ENCODE measurements at places on chromosomes 13 and 19.

DNA sequence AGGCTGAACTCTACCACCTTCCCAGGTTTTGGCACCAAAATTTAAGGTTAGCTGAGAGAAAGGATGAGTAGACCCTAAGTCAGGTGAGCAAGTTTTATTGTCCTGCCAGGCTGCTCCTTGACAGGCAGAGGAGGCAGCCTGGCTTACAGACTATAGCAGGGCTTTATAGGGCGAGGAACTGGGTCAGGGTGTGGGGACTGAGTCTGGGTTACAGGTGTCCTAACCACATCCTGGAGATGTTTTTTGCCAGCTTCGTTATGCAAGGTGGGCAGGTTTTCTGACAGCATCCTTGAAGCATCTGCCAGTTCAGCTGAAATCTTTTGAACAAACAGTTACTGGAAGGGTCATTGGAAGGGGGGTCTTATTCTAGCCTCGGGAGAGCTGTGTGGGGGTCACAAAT lies 905.7 kb upstream of the SLITRK5 start:
- no peak for DNase-seq

GRCh38 chr13:25980255-25980654 lies 71.6 kb downstream of the SHISA2 start:
- peak; percentile 80 for DNase-seq

- peak; percentile 32 for DNase-seq
These were observed 2.1 kb upstream of the PTBP1 start for GRCh38 chr19:795073-795611.

DNA sequence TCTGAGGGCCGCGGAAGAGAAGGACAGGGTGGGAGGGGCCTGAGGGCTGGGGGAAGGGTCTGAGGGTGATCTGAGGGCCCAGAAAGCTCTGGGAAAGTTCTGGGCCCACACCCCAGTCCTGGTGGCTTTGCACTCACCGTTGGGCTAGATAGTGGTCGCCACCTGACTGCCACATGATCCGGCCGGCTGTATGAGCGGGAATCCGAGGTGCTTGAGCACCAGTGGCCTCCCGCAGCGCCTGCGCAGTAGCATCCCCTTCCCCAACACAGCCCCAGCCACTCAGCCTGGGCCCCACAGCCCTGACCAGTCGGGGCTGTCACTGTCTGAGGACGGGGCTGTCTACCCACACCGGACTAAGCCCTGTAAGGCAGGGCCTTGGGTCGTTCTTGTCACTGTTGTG lies 15.0 kb downstream of the PRODH2 start:
- DNase-seq = peak; percentile 77

DNA sequence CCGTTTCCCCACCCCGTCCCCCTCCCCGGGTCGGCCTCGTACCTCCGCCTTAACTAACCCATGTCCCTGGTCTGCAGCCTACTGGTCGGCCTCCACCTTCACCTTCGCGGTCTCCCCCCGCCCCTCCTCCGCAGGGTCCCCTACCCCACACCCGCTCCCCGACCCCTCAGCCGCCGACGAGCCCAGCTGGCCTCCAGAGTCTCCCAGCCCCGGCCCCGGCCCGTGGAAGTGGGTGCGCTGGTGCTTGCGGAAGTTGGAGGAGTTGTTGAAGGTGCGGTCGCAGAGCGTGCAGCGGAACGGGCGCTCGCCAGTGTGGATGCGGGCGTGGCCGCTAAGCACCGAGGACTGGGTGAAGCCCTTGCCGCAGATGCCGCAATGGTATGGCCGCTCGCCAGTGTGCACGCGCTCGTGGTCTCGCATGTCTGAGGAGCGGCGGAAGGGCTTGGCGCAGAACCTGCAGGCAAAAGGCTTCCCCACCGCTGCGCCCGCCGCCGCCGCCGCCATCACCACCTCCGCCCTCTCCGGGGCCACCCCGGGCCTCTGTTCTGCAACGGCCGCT lies 2.6 kb downstream of the ZNF784 start:
- DNase-seq = no peak

- no peak for DNase-seq
These were observed 39.2 kb upstream of the MIR17HG start for GRCh38 chr13:91308299-91308698.

DNA sequence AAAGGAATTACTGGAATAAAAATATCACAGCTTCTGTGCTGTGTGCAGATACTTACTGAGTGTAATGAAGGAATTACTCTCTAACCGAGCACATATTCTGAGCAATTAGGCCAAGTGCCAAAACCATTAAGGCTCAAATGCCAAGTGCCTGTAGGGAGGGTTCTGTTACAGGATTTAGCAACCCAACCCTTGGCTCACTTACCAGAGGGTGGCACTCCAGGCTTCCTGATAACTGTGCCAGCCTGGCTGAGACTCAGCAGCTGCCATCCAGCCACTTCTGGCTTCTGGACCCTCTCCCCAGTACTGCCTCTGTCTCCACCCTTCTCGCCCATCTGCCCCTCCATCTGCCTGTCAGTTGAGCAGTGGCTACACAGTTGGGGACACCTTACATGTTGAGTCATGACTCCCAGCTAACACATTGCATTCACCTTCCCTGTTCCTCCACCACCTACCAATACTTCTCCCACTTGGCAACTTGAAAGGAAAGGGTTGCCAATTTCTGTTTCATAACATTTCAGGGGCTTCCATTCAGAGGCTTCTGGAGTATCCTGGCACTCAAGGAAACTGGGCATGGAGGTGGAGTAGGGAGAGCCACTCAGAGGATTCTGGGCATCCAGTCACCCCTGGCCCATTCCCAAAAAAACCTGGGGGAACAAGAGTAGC lies 110.5 kb downstream of the COG6 start:
- DNase-seq = peak; percentile 53

DNA sequence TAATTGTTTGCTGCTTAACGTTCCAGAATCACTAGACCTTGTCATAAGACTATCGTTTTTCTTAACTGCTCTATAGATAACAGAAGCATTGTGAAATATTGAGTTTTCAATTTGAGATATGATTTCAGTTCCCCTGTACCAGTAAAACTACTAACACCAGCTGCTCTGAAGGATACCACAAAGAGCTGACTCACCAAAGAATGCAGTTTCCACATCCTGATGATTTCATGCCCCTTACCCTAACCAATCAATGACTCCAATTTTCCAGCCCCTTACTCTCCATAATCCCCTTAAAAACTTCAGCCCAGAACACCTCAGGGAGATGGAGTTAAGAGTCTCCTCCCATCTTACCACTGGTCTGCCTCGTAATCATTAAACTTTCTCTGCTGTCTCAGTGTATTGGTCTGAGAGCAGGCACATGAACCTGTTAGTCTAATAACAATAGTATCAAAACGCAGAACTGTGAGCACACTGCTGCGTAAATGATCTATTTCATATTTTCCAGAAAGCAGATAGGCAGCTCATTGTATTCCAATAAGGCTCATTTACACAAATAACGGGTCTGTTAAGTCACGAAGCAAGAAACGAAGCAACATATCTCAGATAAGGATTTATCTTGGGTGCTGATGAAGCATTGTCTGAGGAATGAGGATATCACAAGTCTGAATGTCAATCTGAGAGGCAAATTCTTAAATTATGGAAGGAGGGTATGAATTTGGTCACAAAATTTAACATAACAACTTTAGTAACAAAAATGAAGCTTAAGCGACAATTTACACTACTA lies 14.1 kb upstream of the CCNA1 start:
- no peak for DNase-seq

GRCh38 chr13:60028021-60028420 lies 135.7 kb downstream of the DIAPH3 start:
- no peak for DNase-seq

DNA sequence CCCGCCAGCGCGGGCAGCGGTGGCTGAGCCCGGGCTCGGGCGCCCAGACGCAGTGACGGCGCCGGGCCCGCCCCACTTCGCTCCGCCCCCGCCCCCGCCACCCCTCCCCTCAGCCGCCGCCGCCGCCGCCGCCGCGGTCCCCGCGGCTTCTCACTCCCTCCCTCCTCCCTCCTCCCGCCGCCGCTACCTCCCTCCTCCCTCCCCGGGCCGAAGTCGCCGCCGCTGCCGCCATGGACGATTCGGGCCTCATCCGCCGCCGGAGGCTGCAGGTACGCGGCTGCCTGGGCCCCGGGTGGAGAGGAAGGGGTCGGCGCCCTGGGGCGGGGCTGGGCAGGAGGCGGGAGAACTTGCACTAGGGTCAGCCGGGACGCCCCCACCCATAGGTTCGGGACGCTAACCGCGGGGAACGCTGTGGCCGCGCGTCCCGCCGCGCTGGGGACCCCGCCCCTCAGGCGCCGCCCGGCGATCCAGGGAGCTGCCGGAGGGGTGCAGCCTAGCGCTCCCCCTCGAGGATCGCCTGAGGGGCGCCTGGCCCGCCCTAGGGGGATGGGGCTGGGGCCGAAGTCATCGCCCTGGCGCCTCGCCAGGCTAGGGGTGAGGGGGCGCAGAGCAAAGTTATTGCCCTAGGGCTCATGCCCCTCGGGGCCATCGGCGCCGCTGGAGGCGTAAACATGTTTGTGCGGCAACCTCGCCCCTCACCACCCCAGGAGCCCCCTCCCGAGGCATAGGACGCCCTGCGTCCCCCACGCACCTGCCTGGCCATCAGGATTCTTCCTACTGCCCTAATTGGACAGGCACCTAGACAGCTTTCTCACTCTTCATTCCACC lies 427 bp downstream of the RTBDN start:
- DNase-seq = peak; percentile 70

DNA sequence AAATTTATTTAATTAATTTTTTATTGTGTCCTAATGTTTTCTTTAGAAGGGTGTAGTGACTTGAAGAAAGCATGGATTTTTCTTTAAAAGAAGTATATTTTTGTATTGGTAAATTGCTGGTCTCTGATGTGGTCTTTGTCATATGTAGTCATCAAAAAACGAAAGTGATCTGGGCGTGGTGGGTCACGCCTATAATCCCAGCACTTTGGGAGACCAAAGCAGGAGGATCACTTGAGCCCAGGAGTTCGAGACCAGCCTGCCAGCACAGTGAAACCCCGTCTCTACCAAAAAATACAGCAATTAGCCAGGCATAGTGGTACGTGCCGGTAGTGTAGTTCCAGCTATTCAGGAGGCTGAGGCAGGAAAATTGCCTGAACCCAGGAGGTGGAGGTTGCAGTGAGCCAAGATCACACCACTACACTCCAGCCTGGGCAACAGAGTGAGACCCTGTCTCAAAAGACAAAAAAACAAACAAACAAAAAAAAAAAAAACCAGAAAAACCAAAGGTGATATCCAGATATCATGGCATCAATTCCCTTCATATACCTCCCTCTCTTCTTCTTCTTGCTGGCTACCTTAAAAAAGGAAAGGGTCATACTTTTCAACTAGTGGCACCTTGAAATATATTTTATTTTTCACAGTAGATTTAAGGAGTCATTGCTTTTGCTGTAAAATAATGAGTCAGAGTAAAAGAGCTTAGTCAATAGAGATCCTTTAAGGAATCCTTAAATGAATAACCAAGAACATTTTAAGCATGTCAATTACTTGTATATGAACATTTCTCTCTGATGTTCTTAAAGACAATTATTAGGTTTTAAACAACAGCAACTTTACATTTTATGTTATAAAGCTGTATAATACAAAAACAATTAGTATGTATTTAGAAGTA lies 19.9 kb downstream of the KCTD4 start:
- no peak for DNase-seq

- no peak for DNase-seq
These were observed 10.6 kb upstream of the ZNF792 start for GRCh38 chr19:34974646-34975045.

DNA sequence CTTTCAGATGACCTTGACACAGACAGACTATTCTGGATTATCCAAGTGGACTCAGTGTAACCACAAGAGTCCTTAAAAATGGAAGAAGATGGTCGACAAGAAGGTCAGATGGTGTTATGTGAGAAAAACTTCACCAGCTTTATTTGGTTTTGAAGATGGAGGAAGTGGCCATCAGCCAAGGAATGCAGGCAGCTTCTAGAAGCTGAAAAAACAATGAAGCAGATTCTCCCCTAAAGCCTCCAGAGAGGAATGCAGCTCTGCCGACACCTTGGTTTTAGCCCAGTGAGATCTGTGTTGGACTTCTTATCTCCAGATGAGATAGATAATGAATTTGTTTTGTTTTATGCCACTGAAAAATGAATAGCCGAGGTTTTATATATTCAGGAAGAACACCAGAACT lies 501.5 kb downstream of the DCT start:
- no peak for DNase-seq

DNA sequence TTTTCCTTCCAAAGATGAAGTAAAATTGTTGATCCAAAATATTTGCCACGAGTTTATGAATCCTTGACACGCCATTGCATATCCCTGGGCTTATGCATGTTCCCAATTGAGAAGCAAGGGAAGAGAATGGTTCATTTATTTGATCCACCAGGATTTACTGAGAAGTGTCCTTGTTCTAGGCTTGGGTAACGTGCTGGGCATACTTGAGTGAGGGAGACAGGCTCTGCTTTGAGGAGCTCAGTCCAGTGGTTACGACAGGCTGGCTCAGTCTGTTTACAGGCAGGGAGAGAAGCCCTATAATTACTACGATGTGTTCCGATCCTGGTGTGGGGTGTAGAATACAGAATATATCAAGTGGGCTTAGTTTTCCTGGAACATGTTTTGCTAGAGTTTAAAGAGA lies 6.3 kb upstream of the PNMA8C start:
- DNase-seq = no peak

DNA sequence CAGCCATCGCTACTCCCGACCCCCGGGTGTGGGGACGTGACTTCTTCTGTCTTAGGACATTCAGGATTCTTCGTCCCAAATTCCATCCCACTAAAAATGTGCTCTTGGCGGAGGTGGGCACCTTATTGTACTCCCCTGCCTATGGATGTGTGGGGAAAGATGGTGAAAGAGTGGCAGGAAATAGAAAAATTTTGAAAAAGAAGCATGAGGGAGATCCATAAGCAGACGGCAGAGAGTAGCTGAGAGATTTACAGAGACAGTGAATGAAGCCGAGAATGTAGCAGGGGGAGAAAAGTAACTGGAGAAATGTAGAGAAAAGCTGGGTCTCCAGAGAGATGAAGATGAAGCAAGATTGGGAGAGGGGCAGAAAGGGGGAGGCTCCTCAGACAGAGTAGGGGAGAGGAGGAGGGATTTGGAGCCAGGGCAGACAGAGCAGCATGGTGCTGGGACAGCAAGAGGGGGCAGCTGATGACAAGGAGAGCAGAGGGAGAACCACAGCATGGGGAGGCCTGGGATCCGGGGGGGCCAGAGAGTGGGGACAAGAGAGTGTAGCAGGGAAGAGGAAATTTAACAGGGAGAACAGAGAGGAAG lies 843 bp downstream of the ZNF610 start:
- DNase-seq = no peak

GRCh38 chr19:32676895-32677359 lies 1.3 kb downstream of the RGS9BP start:
- no peak for DNase-seq
